ENCODE measurements at places on chromosomes 11 and 22.

GRCh38 chr22:40250608-40251007, 72.9 kb downstream of the TNRC6B start:
- peaks cover 8% of the 10 kb centered on the region for H3K36me3 ChIP-seq
- no peak for DNase-seq
- H3K4me3 ChIP-seq, result no peak overlapping the region

GRCh38 chr11:134164490-134165370, 59.0 kb downstream of the NCAPD3 start:
- no peak for DNase-seq
- no peaks in the 10 kb centered on the region for H3K4me1 ChIP-seq
- no peak overlapping the region for H3K27ac ChIP-seq

DNA sequence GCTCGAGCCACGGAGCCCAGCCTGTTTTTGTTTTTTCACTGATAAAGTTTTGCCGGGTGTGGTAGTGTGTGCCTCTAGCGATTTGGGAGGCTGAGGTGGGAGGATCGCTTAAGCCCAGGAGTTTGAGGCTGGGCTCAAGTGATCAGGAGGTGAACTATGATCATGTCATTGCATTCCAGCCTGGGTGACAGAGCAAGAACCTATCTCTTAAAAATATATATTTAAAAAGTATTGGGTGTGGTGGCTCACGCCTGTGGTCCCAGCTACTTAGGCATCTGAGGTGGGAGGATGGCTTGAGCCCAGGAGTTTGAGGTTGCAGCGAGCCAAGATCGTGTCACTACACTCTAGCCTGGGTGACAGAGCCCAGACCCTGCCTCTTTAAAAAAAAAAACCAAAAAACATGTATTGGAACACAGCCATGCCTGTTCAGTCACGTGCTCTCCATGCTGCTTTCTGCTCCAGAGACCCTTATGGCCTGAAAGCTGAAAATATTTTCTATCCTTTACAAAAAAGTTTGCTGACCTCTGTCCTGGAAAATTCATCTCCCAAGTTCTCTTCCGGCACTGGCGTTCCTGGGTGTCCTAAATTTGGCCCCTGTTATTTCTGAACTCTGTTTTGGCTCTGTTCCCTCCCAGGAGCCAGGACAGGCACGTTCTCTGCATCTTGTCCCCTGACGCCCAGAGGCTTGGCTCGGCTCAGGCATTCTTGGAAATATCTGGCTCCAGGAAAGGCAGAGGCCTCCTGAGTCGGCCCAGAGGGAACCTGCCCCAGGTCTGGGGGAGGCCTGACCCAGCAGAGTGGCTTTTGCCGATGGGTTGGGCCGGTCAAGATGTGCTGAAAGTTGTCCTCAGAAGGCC, 61.3 kb upstream of the PPP6R3 start:
- H3K27ac ChIP-seq, result peak overlapping the region; percentile 53
- H3K4me3 ChIP-seq, result no peak overlapping the region
- no peaks in the 10 kb centered on the region for H3K27me3 ChIP-seq
- peaks cover 12% of the 10 kb centered on the region for H3K4me1 ChIP-seq

- DNase-seq, result no peak
- H3K4me1 ChIP-seq, result no peaks in the 10 kb centered on the region
- no peak overlapping the region for H3K4me3 ChIP-seq
- no peaks in the 10 kb centered on the region for H3K36me3 ChIP-seq
- H3K27ac ChIP-seq, result no peak overlapping the region
Observed at GRCh38 chr22:28424427-28425080, 255.1 kb downstream of the TTC28 start.

GRCh38 chr11:61707574-61707973, 27.4 kb downstream of the DAGLA start:
- no peaks in the 10 kb centered on the region for H3K27me3 ChIP-seq
- no peaks in the 10 kb centered on the region for H3K4me1 ChIP-seq
- DNase-seq, result no peak
- H3K36me3 ChIP-seq, result no peaks in the 10 kb centered on the region
- no peak overlapping the region for H3K4me3 ChIP-seq

- no peak overlapping the region for H3K27ac ChIP-seq
- no peak overlapping the region for H3K4me3 ChIP-seq
- H3K4me1 ChIP-seq, result peaks cover 3% of the 10 kb centered on the region
Observed at GRCh38 chr22:30214703-30215407, 31.7 kb downstream of the LIF start.

GRCh38 chr22:37784829-37785495, 22.8 kb upstream of the GCAT start:
- no peak overlapping the region for H3K27ac ChIP-seq
- H3K27me3 ChIP-seq, result no peaks in the 10 kb centered on the region
- DNase-seq, result no peak
- no peak overlapping the region for H3K4me3 ChIP-seq
- H3K4me1 ChIP-seq, result no peaks in the 10 kb centered on the region

- H3K27ac ChIP-seq, result no peak overlapping the region
- no peak overlapping the region for H3K4me3 ChIP-seq
- no peaks in the 10 kb centered on the region for H3K36me3 ChIP-seq
- H3K27me3 ChIP-seq, result no peaks in the 10 kb centered on the region
- DNase-seq, result no peak
- H3K4me1 ChIP-seq, result peaks cover 15% of the 10 kb centered on the region
Observed at GRCh38 chr22:37194750-37195149, 6.7 kb upstream of the C1QTNF6 start.

- no peaks in the 10 kb centered on the region for H3K27me3 ChIP-seq
- H3K4me1 ChIP-seq, result no peaks in the 10 kb centered on the region
- no peak overlapping the region for H3K4me3 ChIP-seq
- no peak overlapping the region for H3K27ac ChIP-seq
Observed at GRCh38 chr11:92867913-92868619, 101.4 kb upstream of the MTNR1B start.

DNA sequence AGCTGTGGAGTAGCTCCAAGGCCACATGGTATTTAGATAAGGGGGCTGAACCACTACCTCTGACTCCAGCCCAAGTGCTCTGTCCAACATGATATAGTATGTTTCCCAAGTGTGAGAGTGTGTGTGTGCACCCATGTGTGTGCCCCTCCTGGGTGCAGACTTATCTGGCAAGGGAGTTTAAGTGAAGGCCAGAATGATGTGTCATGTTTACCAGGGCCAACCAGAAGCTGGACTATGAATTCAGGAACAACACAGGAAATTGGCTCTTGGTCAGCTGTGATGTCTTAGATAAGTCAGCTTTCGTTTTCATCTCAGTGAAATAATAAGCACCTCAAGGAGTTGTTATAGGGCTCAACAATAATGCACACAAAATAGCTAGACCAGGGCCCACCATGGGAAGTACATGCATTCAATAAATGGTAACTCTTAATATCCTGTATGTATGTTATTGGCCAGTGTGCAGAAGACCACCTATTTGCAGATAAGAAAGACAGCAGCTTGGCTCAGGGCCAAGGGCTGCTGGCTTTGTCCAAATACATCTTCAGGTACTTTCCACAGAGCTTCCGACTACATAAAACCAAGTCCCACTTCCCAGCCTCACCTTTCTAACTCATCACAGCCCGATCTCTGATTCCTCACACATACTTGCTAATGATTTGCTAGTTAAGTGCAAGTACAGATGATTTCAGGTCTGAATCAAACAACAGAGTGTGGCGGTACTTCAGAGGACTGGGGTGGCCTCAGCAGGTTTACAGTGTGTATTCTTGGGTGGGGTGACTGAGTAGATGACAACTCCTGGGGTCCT, 120.9 kb downstream of the ME3 start:
- peak overlapping the region; percentile 78 for H3K27ac ChIP-seq
- H3K4me1 ChIP-seq, result peaks cover 5% of the 10 kb centered on the region
- DNase-seq, result peak; percentile 77
- H3K4me3 ChIP-seq, result no peak overlapping the region
- H3K36me3 ChIP-seq, result peaks cover 7% of the 10 kb centered on the region
- no peaks in the 10 kb centered on the region for H3K27me3 ChIP-seq

GRCh38 chr22:21569459-21570170, 2.1 kb downstream of the UBE2L3 start:
- no peak overlapping the region for H3K27ac ChIP-seq
- no peaks in the 10 kb centered on the region for H3K27me3 ChIP-seq
- no peak overlapping the region for H3K4me3 ChIP-seq
- peaks cover 8% of the 10 kb centered on the region for H3K4me1 ChIP-seq
- no peak for DNase-seq

DNA sequence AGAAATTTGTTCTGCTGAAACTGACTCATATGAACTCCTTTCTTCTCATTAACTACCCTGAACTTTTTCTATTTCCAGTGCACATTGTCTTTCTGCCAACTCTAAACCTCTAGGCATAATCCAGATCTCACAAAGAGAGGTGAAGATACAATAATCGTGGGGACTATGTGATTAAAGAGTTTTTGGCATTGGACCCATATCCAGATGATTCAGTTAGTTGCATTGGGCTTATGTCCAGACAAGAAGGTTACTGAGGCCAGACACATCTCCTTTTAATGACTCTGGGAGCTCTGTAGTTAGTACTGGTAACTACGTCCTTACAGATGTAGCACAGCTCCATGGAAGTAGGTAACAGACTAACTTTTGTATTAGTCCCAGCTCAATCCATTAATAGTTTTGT, 273.0 kb downstream of the CASP12 start:
- no peaks in the 10 kb centered on the region for H3K27me3 ChIP-seq
- H3K36me3 ChIP-seq, result no peaks in the 10 kb centered on the region

DNA sequence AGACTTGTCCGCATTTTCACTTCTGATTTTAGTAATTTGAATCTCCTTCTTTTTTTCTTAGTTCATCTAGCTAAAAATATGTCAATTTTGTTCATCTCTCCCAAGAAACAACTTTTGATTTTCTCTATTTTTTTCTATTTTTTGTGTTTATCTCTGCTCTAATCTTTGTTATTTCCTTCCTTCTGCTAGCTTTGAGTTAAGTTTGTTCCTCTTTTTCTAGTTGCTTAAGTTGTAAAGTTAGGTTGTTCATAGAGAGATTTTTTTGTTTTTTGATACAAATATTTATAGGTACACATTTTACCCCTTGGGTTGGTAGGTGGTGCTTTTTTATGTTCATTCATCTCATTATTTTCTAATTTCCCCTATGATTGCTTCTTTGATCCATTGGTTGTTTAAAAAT, 22.1 kb upstream of the XKR3 start:
- H3K4me1 ChIP-seq, result no peaks in the 10 kb centered on the region
- H3K4me3 ChIP-seq, result no peak overlapping the region
- no peak overlapping the region for H3K27ac ChIP-seq
- no peaks in the 10 kb centered on the region for H3K36me3 ChIP-seq
- no peaks in the 10 kb centered on the region for H3K27me3 ChIP-seq

DNA sequence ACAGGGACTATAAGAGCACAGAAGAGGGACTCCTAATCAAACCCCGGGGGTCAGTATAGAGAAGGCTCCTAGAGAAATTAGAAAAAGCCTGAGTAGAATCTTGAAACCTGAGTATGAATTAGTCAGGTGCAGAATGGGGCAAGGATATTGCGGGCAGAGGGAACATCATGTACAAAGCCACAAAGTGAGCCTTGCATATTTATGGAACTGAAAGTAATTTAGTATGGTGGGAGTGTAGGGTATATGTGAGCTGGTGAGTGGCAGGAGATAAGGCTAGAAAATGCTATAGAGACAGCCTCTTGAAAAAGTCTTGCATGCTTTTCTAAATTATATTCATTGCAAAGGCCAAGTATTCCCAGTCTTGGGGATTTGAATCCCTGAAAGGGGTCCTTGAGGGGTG, 93.7 kb downstream of the STIM1 start:
- DNase-seq, result no peak
- no peaks in the 10 kb centered on the region for H3K27me3 ChIP-seq
- H3K4me3 ChIP-seq, result no peak overlapping the region

DNA sequence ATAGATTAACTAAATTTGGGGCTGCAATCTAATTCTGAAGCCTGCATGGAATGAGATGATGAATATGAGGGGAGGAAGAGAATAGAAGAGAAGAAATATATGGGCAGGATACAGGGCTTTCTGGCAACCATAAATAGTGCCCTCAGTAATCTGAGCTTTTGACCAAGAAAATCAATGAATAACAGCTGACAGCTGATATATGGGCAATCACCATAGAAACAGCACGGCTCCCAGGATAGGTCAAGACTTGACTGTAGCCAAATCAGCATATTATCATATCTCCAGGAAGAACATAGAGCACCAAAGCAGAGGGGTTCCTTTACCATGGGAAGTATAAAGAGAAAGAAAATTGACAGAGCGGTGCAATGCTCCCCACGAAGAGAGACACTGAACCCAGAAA, 643.8 kb upstream of the TENM4 start:
- no peak overlapping the region for H3K4me3 ChIP-seq
- H3K27ac ChIP-seq, result no peak overlapping the region
- no peaks in the 10 kb centered on the region for H3K36me3 ChIP-seq
- H3K27me3 ChIP-seq, result no peaks in the 10 kb centered on the region

DNA sequence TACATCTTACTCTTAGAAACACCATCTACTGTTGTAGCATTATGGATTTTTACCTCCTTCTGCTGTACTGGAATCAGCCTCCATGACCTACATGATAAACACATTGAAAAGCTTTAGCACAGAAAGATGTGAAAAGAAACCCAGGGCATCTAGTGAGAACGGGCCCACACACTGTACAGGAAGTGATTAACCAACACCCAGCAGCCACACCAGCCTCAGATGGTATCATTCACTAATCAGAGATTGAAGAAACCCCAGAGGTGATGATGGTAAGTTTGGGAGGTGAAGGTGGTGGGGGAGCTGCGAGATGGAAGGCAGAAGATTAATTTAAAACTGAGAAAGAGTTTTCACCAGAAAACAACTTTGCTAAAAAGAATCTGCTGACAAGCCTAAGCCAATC, 46.1 kb downstream of the RASSF10 start:
- H3K36me3 ChIP-seq, result no peaks in the 10 kb centered on the region
- DNase-seq, result no peak
- H3K27me3 ChIP-seq, result no peaks in the 10 kb centered on the region
- H3K27ac ChIP-seq, result no peak overlapping the region
- no peak overlapping the region for H3K4me3 ChIP-seq
- no peaks in the 10 kb centered on the region for H3K4me1 ChIP-seq

- H3K27ac ChIP-seq, result peak overlapping the region; percentile 74
- DNase-seq, result peak; percentile 59
- no peak overlapping the region for H3K4me3 ChIP-seq
- H3K36me3 ChIP-seq, result no peaks in the 10 kb centered on the region
- H3K27me3 ChIP-seq, result no peaks in the 10 kb centered on the region
- H3K4me1 ChIP-seq, result peaks cover 15% of the 10 kb centered on the region
Observed at GRCh38 chr11:71300187-71300586, 47.8 kb upstream of the SHANK2 start.

DNA sequence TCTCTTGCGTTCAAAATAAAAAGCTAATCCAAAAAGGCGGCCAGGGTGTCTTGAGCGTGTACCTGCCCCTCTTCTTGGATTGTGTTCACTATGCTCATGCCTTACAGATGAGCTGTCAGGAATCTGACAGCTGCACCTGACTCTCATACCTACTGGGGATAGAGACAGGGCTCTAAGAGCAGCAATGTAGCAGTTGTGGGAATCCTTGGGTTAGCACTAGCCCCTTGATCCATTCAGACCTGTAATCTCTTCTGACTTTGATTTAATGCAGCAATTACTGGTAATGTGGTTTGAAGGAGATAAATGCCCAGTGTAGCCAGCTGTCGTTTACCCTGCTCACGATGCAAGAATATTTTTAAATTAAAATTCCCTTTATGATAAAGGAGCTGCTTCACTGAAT, 145.8 kb downstream of the APOL5 start:
- no peaks in the 10 kb centered on the region for H3K36me3 ChIP-seq
- no peak overlapping the region for H3K4me3 ChIP-seq
- DNase-seq, result no peak
- H3K27me3 ChIP-seq, result no peaks in the 10 kb centered on the region
- H3K4me1 ChIP-seq, result no peaks in the 10 kb centered on the region
- H3K27ac ChIP-seq, result no peak overlapping the region

Data from ascending aorta (tissue), 2 donors.